ENCODE measurements at places on chromosomes 11 and 22.
A peak's percentile ranks its signal among the peaks of the same experiment; 100 is the strongest.

GRCh38 chr11:87634331-87634730, 540.9 kb downstream of the RAB38 start:
- no peak for DNase-seq

- no peak for DNase-seq
Measured at GRCh38 chr11:130666781-130667251, 218.4 kb downstream of the ADAMTS15 start.

DNA sequence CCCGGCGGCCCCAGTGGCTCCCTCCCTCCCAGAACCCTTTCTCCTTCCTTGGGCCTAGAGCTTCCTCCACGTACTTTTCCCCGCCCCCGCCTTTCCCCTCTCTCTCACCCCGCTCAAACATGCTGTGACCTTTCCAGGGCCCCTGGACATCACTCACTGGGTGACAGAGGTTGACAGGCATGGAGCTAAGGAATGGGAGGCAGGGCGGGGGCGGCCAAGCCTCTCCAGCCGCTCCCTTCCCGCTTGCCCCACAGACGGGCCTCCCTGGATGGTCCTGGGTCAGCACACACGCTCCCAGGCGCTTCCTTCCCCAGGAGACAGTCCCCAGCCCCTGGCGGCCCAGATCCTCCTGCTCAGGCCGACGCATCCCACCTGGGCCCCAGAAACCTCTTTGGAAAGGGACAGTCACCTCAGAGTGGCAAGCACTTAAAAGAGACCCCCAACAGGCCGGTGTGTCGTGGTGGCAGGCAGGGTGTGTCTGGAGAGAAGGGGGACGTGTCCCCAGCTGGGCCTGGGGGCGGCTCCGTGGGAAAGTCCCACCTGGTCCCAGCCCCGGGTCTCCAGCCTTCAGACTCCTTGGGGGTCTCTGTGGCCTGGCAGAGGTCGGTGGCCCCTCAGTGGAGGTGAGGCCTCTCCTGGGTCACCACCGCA, 8.8 kb downstream of the H19 start:
- no peak for DNase-seq

DNA sequence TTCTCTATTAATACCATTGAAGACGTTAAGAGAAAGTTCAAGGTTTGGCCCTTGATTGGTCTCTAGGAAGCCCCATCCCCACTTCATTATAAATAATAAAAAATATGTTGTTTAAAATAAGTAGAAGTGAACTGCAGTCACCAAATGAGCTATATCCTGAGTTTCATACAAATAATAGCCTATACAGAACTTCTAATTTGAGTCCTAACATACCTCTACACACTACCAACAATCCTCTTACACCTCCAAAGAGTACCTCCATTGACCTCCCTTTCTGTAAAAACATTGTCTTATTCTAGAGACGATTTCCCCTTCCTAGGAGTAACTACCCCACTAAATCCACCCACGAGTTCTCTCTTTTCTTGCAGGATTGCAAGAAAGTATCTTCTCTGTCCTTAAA, 7.2 kb upstream of the HBD start:
- no peak for DNase-seq

GRCh38 chr11:92527467-92527866, 302.8 kb downstream of the FAT3 start:
- no peak for DNase-seq

DNA sequence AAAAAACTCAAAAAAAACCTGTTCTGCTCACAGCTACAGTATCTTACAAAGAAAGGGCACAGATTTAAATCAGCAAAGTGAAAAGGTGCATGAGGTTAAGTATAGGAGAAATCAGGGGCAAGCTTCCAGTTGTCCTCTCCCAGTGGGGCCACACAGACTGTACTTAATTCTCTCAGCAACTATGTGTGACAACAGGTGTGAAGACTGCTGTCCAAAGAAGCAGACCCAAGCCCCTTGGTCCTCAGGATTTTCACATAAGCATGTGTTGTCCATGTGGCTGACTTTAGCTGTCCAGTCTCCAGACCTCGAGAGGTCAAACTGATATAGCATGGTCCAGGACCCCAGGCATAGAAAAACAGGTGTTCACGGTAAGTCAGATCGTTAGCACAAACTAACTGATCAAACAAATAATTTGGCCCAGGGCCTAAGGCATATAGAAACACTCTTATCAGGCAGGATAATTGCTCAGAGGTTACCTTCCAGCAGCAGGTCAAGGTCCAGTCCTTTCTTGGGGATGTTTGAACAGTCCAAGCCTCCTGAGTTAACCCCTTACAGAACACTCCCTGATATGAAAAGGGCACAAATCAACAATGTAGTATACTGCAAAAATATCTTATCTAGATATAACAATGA, 21.1 kb upstream of the CSTF3 start:
- DNase-seq, result no peak

DNA sequence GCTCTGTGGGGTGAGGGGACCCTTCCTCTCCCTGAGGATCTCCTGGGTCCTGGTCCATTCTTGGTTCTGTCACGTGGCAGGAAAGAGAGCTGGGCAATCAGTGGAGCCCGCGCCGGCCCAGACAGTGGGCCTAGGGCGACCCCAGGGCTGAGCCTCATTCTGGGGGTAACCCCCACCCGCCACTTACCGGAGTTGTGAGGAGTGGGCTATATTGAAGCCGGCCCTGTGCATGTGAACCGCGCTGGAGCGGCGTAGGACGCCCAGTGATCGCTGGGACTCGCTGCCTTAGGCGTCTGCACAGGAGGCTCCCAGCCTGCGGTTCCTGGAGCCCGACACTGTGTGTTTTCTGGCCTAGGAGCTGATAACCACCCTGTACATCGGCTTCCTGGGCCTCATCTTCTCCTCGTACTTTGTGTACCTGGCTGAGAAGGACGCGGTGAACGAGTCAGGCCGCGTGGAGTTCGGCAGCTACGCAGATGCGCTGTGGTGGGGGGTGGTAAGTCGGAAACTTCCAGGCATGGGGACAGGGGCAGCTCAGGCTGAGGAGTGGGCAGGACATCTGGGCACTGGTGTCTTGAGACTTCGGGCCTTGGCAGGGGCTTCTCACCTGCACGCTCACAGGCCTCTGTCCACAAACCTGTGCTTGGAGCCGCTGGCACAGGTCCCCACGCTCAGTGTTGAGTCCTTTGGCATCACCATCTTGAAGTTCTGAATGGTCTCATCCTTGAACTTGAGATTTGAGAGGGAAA, 127.1 kb downstream of the KCNQ1OT1 start:
- DNase-seq, result no peak

DNA sequence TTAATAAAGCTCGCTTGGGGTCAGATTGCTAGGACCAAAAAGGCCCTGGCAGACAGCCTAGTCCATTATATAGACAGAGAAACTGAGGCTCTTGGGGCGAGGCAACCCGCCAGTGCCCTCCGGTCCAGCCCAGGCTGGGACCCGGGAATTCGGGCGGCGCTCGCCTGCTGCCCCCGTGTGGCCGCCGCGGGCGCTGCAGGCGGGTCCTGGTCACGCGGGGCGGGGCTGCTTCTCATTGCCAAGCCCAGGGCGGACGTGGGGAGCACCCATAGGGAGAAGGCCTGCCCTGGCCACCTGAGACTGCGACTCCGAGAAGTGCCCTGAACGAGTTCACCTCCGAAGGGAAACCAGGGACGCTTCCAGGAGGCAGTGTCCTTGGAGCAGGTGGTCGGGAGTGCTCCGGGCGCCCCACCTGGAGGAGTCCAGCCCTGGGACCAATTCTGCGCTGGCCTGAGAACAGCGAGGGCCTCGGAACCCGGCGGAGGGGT, 36.0 kb upstream of the CSNK1E start:
- DNase-seq, result peak; percentile 72

GRCh38 chr22:20652130-20652529, 121.8 kb upstream of the SERPIND1 start:
- DNase-seq, result no peak

DNA sequence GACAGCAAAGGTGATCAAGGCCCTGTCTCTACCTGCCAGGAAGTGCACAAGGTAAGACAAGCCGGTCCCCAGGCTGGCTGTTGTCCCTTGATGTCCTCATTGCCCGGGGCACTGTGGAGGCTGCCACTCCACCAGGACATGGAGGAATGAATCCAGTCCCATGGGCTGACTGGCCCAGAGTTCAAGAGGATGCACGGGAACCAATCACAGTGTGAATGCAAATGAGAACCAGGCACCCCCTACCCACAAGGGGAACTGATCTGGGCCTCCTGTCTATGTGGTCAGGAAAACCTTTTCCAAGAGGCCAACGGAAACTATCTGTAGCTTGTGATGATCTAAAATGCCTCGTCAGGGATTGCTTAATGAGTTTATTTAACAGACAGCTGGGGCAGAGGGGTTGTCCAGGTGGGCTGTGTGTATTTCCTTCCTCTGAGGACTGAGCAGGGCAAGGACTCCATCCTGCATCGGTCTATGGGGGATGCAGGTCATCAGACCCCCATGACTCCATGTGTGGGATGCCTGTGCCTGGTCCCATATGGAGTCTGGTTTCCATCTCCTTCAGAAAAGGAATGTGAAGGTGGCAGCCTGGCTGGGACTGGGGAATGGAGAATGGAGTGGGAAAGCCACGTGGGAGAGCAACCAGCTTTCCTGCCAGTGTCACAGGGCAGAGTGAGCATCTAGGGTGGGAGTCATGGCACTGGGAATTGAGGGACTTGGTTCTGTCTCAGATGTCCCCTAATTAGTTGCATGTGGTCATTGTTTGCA, 60.5 kb downstream of the CD82 start:
- DNase-seq, result no peak

GRCh38 chr11:111308140-111308539, 9.8 kb downstream of the POU2AF3 start:
- no peak for DNase-seq
